Mesothelial cell of epicardium (in vitro differentiated cells): ENCODE measurements at places on chromosomes 3 and 15. TPM values are rescaled to one million over a fixed set of nuclear protein-coding genes. Genes with fewer than 3 reads are reported as not detected.

The SUSD5 gene
- total RNA-seq = 1.3 to 1.8 TPM (median 1.7 TPM) in 3 replicates

DNA sequence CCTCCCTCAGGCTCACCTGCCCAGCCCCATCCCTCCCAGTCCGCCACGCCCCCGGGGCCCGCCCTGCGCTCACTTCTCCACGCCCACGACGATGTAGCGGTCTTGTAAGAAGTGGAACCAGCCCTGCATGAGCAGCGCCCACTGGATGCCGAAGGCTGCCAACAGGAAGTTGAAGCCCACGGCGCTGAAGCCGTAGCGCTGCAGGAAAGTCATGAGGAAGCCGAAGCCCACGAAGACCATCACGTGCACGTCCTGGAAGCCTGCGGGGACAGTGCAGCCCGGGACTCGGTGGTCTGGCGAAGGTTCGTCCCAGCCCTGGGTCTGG, 9.7 kb downstream of the RHCG start:
- no peaks in the 10 kb centered on the region for H3K4me1 ChIP-seq
- H3K27me3 ChIP-seq = peaks cover 82% of the 10 kb centered on the region
- H3K27ac ChIP-seq = no peak overlapping the region

The AHSG gene
- total RNA-seq = 0.14 TPM in 1 of 3 replicates, not detected in the others

DNA sequence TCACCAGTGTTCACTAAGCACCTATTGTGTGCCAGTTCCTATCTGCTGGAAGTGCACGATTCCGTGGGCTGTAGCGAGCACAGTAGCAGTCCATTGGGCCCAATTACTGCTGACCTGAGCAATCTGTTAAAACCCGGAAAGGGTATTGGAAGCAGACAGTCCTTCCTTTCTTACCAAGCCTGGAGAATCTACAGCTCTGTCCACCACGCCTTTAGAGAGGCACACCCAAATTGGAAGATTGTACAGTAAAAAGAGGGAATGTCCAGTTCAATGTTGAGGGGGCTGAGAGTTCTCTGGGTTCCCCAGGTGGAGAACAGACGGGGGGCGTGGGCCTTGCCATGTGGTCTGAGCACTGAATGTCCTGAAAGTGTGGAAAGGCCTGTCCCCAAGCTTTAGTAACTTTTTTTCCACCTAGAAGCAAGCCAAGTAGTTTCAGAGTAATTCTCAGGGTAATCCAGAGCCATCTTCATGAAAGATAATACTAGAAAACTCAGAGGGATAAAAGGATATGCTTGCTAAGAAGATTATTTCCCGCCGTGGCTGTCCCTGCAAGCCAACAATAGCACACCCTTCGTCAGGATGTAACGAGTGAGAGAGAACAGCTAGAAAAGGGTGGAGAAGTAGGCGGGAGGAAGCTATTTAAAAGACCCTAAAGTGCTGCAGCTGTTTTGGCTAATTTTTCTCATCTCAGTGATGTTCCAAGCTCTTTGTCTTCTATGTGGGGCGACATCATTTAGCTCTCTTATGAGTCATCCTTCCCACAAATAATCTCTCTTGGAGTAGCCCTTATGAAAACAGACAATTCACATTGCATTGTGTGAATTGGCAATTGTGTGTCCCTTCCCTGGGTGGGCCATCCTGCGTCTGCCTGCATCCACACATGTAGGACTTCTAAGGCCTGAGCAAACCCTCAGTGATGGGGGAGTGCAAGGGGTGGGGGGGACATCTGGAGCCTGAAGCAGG, 181.0 kb downstream of the ATG7 start:
- no peaks in the 10 kb centered on the region for H3K36me3 ChIP-seq
- no peaks in the 10 kb centered on the region for H3K27me3 ChIP-seq
- H3K4me1 ChIP-seq = peaks cover 24% of the 10 kb centered on the region
- DNase-seq = no peak
- peak overlapping the region; percentile 15 for H3K27ac ChIP-seq

The GPR171 gene
- total RNA-seq = not detected in 3 replicates

The CCDC191 gene
- total RNA-seq = 8.8 to 10.8 TPM (median 10.3 TPM) in 3 replicates

The GUCA1C gene
- not detected in 3 replicates for total RNA-seq

GRCh38 chr3:186888569-186888968, 41.8 kb upstream of the ST6GAL1 start:
- no peaks in the 10 kb centered on the region for H3K27me3 ChIP-seq
- no peaks in the 10 kb centered on the region for H3K36me3 ChIP-seq
- peak overlapping the region; percentile 56 for H3K27ac ChIP-seq
- peaks cover 28% of the 10 kb centered on the region for H3K4me1 ChIP-seq

DNA sequence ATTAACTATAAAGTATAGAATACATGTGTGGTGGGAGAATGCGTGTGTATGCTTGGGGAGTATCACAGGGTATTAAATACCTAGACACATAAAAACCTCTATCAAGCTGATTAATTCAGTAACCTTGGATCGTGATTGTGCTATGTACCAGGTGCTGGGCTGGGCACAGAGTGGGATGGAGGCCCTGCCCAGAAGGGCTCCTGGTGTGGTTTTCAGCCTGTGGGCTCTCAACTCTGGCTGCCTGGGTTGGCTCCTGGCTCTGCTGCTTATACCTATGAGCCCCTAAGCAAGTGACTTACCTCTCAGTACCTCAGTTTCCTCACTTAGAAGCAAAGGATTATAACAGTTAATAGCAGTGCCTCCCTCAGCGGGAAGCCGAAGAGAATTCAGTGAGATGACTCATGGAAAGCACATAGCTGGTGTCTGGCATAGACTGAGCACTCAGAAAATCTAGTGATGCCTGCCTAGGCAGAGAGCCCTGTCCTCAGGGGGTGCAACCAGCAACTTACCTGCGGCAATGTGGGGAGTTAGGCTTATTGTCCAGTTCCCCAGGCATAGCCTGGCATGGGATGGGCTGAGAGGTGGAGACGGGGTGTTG, 90.6 kb upstream of the MYZAP start:
- peak overlapping the region; percentile 85 for H3K27ac ChIP-seq
- no peak overlapping the region for H3K4me3 ChIP-seq
- no peaks in the 10 kb centered on the region for H3K36me3 ChIP-seq
- DNase-seq = no peak
- no peaks in the 10 kb centered on the region for H3K27me3 ChIP-seq
- peaks cover 90% of the 10 kb centered on the region for H3K4me1 ChIP-seq

The HCN4 gene
- total RNA-seq = 0.63 to 0.71 TPM (median 0.69 TPM) in 3 replicates

GRCh38 chr3:178203650-178204049, 332.6 kb upstream of the KCNMB2 start:
- no peaks in the 10 kb centered on the region for H3K27me3 ChIP-seq
- no peak overlapping the region for H3K27ac ChIP-seq
- DNase-seq = no peak
- no peaks in the 10 kb centered on the region for H3K36me3 ChIP-seq

- no peaks in the 10 kb centered on the region for H3K27me3 ChIP-seq
- H3K4me1 ChIP-seq = no peaks in the 10 kb centered on the region
- no peak overlapping the region for H3K4me3 ChIP-seq
Observed at GRCh38 chr3:164640591-164640990, 437.7 kb downstream of the SI start.

DNA sequence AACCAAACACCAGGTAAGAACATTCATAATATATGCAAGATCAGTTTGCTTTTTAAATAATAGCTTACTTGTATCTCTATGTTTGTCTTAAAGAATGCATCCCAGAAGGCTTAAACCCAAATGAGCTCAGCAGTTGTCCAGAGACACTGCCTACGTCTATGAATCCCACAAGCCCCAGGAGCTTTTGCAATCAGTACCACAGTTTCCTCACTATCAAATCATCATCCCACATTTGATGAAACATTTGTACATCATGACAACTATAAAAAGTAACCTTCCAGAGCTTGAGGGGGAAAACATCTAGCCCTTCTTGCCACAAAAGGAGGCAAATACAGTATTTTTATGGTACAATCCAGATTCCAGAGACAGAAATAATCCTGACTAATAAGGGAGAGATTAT, 63.7 kb downstream of the ATP8B4 start:
- DNase-seq = no peak
- peaks cover 22% of the 10 kb centered on the region for H3K4me1 ChIP-seq
- no peaks in the 10 kb centered on the region for H3K36me3 ChIP-seq
- no peak overlapping the region for H3K4me3 ChIP-seq

The FBXL2 gene
- total RNA-seq = 23.5 to 25.6 TPM (median 23.6 TPM) in 3 replicates

GRCh38 chr15:50151476-50151875, 30.5 kb upstream of the SLC27A2 start:
- no peak overlapping the region for H3K4me3 ChIP-seq
- no peaks in the 10 kb centered on the region for H3K36me3 ChIP-seq
- H3K27me3 ChIP-seq = no peaks in the 10 kb centered on the region
- DNase-seq = no peak

The NR1I2 gene
- 0.07 to 0.20 TPM (median 0.11 TPM) in 3 replicates for total RNA-seq

DNA sequence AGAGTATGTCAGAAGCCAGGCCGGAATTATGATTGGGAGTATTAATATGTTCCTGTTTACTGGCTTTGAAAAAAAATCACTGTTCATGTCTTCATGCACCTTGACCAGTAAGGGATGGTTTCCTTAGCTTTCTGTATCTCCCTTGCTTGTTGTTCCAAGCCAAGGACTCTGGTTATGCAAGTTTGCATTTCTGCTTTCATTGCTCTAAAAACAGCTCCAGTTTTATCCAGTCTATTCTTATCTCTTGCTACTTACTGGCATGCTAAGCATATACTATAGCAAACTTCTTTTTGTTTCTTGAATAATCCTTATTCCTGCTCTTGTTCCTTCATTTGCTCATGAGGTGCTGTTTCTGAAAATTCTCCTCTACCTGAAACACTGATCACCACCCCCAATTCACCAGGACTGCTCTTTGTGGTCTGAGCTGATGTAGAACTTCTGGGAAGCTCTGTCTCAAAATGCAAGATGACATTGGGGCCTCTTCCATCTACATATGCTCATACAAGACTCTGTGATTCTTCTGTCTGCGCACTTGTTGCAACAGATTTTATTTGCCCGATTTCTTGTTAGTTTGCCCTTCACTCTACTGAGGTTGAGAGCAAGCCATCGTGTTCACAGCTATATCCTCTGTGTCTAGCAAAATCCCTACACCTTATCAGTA, 173.0 kb downstream of the EBLN2 start:
- no peaks in the 10 kb centered on the region for H3K4me1 ChIP-seq
- H3K36me3 ChIP-seq = no peaks in the 10 kb centered on the region
- no peak overlapping the region for H3K4me3 ChIP-seq
- no peak overlapping the region for H3K27ac ChIP-seq
- no peak for DNase-seq

The TBCCD1 gene
- total RNA-seq = 12.2 to 14.5 TPM (median 12.4 TPM) in 3 replicates

DNA sequence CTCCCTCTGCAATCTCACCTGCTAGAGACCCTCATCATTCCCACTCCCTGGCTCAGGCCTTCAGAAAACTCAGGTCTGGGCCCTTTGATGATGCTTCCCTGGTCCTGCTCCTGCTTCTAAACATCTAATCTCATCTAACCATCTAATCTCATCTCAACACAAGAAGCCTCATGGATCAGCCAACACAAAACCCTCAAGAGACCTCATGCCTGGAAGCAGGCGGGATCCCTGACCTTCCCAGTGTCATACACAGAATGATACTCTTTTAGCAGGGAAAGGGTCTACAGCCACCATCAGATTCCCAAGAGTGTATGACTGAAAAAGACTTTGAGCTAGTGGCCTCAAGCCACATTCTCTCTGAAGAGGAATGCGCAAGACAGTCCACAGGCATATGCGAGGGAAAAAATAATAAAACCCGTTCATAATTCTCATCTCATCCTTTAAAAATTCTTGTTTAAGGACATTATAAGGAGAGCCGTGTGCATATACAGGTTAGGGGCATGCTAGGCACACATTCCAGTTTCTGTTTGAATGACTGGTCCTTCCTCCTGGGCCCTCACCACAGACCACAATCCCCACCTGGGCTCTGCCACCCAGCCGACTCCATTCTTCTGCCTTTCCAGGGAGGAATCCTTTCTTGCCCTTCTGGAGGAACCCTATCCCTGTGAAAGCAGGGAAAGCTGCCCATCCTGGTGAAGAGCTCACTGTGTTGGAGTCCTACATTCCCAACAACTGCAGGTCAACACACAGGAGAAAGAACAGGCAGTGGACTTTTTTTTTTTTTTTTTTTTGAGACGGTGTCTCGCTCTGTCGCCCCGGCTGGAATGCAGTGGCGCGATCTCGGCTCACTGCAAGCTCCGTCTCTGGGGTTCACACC, 2.2 kb downstream of the ZXDC start:
- no peaks in the 10 kb centered on the region for H3K27me3 ChIP-seq
- peaks cover 37% of the 10 kb centered on the region for H3K4me1 ChIP-seq
- DNase-seq = no peak
- H3K27ac ChIP-seq = peak overlapping the region; percentile 17

GRCh38 chr15:25695875-25696760, 167.0 kb downstream of the ATP10A start:
- no peak for DNase-seq
- H3K4me1 ChIP-seq = no peaks in the 10 kb centered on the region
- H3K4me3 ChIP-seq = no peak overlapping the region

DNA sequence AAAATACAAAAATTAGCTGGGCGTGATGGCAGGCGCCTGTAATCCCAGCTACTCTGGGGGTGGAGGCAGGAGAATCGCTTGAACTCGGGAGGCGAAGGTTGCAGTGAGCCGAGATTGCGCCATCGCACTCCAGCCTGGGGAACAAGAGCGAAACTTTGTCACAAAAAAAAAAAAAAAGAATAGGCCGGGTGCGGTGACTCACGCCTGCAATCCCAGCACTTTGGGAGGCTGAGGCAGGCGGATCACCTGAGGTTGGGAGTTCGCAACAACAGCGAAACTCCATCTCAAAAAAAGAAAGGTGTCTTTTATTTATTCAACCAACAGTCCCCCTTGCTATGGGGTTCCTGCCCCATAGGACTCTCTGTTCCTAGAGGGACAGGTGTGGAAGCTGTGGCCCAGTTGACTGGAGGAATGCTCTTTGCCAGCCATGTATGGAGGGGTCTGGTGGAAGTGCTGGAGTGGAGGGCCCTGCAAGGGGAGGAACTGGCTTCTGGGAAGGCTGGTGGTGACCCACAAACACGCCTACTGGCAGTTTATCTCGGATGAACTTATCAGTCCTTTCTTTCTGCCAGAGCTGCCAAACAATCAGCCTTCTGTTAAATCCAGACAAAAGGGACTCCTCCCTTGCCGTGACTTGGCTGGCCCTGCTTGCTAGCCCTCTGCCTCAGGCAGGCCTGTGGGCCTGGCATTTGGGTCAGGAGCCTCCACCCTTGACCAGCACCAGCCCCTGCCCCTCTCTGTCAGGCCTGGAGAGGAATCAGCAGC, 4.6 kb upstream of the DAG1 start:
- H3K27ac ChIP-seq = peak overlapping the region; percentile 79
- H3K4me3 ChIP-seq = no peak overlapping the region
- H3K36me3 ChIP-seq = no peaks in the 10 kb centered on the region
- peaks cover 46% of the 10 kb centered on the region for H3K4me1 ChIP-seq
- H3K27me3 ChIP-seq = no peaks in the 10 kb centered on the region

The RAD51 gene
- total RNA-seq = 8.2 to 9.3 TPM (median 8.3 TPM) in 3 replicates

- no peaks in the 10 kb centered on the region for H3K36me3 ChIP-seq
- no peak overlapping the region for H3K27ac ChIP-seq
- no peaks in the 10 kb centered on the region for H3K4me1 ChIP-seq
Observed at GRCh38 chr3:134636406-134636805, 14.4 kb downstream of the KY start.

The STRIT1 gene
- total RNA-seq = not detected in 3 replicates

The ARRDC4 gene
- 16.2 to 17.4 TPM (median 16.4 TPM) in 3 replicates for total RNA-seq
